ENCODE measurements at places on chromosomes 13 and 19. TPM values are rescaled to one million over a fixed set of nuclear protein-coding genes. Genes with fewer than 3 reads are reported as not detected.

- no peak overlapping the region for H3K27ac ChIP-seq
- H3K4me1 ChIP-seq = peaks cover 7% of the 10 kb centered on the region
- DNase-seq = no peak
- H3K4me3 ChIP-seq = no peak overlapping the region
- no peaks in the 10 kb centered on the region for H3K36me3 ChIP-seq
Measured at GRCh38 chr13:110388108-110388943, 81.2 kb downstream of the COL4A2 start.

DNA sequence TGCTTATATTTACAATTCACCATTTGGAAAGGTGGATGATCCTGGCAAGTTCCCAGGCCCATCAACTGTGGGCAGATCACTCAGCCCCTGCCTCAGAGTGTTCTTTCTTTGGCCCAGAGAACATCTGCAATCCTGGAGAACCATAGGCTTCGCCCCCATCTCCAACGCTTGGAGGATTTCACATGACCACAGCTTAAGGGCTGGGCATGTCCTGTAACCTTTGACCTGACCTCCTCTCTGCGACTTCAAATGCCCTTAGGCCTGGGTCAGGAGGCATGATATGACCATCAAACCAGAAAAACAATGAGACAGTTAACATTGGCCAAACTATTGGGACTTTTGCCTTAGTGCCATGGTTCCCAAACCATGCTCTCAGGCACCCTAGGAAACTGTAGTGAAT lies 7.2 kb upstream of the MBNL2 start:
- H3K4me1 ChIP-seq = peaks cover 39% of the 10 kb centered on the region
- DNase-seq = no peak
- no peaks in the 10 kb centered on the region for H3K27me3 ChIP-seq
- H3K36me3 ChIP-seq = no peaks in the 10 kb centered on the region
- no peak overlapping the region for H3K4me3 ChIP-seq

GRCh38 chr13:29758531-29759114 lies 91.8 kb downstream of the UBL3 start:
- peaks cover 2% of the 10 kb centered on the region for H3K36me3 ChIP-seq
- H3K27ac ChIP-seq = peak overlapping the region; percentile 58
- H3K27me3 ChIP-seq = no peaks in the 10 kb centered on the region
- peak; percentile 66 for DNase-seq
- H3K4me1 ChIP-seq = peaks cover 19% of the 10 kb centered on the region

- H3K36me3 ChIP-seq = no peaks in the 10 kb centered on the region
- no peaks in the 10 kb centered on the region for H3K27me3 ChIP-seq
- no peaks in the 10 kb centered on the region for H3K4me1 ChIP-seq
- no peak overlapping the region for H3K4me3 ChIP-seq
Measured at GRCh38 chr13:80618781-80619180, 277.9 kb upstream of the SPRY2 start.

EDDM13 gene
- total RNA-seq = 1.5 TPM

DLEU7 gene
- not detected for total RNA-seq

- no peak overlapping the region for H3K4me3 ChIP-seq
- no peaks in the 10 kb centered on the region for H3K27me3 ChIP-seq
- no peaks in the 10 kb centered on the region for H3K4me1 ChIP-seq
- no peak overlapping the region for H3K27ac ChIP-seq
- DNase-seq = no peak
- no peaks in the 10 kb centered on the region for H3K36me3 ChIP-seq
Measured at GRCh38 chr13:107562203-107562602, 653.1 kb downstream of the LIG4 start.

CYP4F8 gene
- total RNA-seq = not detected

TEKTIP1 gene
- total RNA-seq = 1.2 TPM

GRCh38 chr19:46413262-46414031 lies at the start of gene CCDC8:
Gene CCDC8, minus strand, starts transcription at chr19:46413564. Its CDS starts 754 bp downstream, at chr19:46412810.
- H3K27ac ChIP-seq = no peak within 1 kb of the TSS
- DNase-seq = no peak
- no peaks in the 10 kb centered on the region for H3K36me3 ChIP-seq

DNA sequence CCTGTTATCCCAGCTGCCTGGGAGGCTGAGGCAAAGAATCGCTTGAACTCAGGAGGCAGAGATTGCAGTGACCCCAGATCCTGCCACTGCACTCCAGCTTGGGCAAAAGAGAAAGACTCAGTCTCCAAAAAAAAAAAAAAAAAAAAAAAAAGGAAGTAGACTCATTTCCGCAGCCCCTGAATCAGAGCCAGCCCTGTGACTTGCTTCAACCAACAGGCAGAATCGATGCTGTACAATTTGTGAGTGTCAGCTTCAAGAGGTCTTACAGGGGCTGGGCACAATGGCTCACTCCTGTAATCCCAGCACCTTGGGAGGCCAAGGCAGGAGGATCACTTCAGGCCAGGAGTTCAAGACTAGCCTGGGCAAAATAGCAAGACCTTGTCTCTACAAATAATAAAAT lies 12.8 kb downstream of the ANKRD27 start:
- no peak for DNase-seq
- no peak overlapping the region for H3K4me3 ChIP-seq
- H3K27ac ChIP-seq = no peak overlapping the region
- no peaks in the 10 kb centered on the region for H3K27me3 ChIP-seq
- H3K4me1 ChIP-seq = no peaks in the 10 kb centered on the region

LMTK3 gene
- total RNA-seq = 2.8 TPM

- no peaks in the 10 kb centered on the region for H3K36me3 ChIP-seq
- no peak for DNase-seq
- peak overlapping the region; percentile 19 for H3K4me3 ChIP-seq
- H3K4me1 ChIP-seq = peaks cover 6% of the 10 kb centered on the region
- H3K27ac ChIP-seq = no peak overlapping the region
- H3K27me3 ChIP-seq = peaks cover 90% of the 10 kb centered on the region
Measured at GRCh38 chr13:110307767-110308655, 927 bp downstream of the COL4A2 start.

DNA sequence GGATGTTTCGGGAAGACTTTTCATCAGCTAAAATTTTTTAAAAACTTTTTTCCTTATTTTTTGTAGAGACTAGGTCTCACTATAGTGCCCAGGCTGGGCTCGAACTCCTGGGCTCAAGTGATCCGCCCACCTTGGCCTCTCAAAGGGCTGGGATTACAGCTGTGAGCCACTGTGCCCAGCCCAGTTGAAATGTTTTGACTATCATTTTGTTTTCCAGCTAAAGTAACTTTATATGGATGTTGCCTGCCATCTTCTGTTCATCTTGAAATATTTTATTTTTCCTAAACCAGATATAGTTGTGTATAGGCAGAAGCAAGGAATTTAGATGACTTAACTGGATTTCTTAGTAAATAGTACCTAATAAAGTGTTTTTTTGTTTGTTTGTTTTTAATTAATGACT lies 7.0 kb downstream of the CAB39L start:
- peaks cover 2% of the 10 kb centered on the region for H3K36me3 ChIP-seq
- H3K4me1 ChIP-seq = peaks cover 2% of the 10 kb centered on the region
- no peak overlapping the region for H3K4me3 ChIP-seq
- no peak overlapping the region for H3K27ac ChIP-seq

DNA sequence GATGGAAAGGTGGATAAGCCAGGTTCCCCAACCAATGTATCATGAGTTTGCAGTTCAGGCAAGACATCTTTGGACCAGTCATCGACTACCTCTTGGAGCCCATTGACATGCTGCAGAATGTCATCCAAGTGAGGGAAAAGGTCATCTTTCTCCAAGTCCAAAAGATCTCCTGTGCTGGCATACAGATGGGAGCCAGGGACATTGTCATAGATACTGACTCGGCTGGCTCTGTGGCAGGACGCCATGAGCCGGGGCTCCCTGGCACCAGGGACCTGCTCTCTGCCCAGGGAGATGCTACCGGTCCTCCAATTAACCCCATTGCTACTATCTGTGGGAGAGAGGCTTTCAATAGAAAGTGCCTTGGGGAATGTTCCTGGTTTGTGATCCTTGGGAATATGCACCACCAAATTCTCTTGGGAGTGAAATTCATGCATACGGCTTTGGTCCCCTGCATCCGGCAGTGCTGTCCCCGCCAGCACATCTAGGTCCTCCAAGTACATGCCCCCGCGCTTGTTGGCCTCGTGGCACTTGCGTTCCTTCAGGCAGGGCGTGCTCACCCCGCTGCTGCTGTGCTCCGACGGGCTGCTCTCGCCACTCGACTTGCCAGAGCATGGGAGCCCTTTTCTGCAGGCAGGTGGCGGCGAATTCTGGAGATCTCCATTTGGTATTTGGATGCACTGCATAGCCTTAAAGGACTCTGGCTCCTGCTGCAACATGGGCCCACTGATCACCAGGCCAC lies 113.0 kb downstream of the KL start:
- H3K27me3 ChIP-seq = peaks cover 4% of the 10 kb centered on the region
- peaks cover 4% of the 10 kb centered on the region for H3K4me1 ChIP-seq
- H3K4me3 ChIP-seq = no peak overlapping the region
- DNase-seq = no peak
- no peak overlapping the region for H3K27ac ChIP-seq

- no peak overlapping the region for H3K27ac ChIP-seq
- no peak for DNase-seq
- H3K4me3 ChIP-seq = no peak overlapping the region
Measured at GRCh38 chr13:72689181-72689696, 38.2 kb downstream of the MZT1 start.

KLK15 gene
- total RNA-seq = not detected

- DNase-seq = no peak
- peak overlapping the region; percentile 98 for H3K4me3 ChIP-seq
- H3K4me1 ChIP-seq = peaks cover 17% of the 10 kb centered on the region
- H3K36me3 ChIP-seq = peaks cover 18% of the 10 kb centered on the region
- H3K27me3 ChIP-seq = no peaks in the 10 kb centered on the region
Measured at GRCh38 chr19:35628264-35628564, 622 bp upstream of the RBM42 start.

GRCh38 chr13:30615481-30615865 lies 2.2 kb upstream of the USPL1 start:
- no peak overlapping the region for H3K4me3 ChIP-seq
- H3K36me3 ChIP-seq = peaks cover 7% of the 10 kb centered on the region
- H3K27ac ChIP-seq = no peak overlapping the region
- no peak for DNase-seq
- H3K27me3 ChIP-seq = no peaks in the 10 kb centered on the region

GRCh38 chr19:17966129-17966483 lies 801 bp upstream of the KCNN1 start:
- H3K36me3 ChIP-seq = no peaks in the 10 kb centered on the region
- H3K4me1 ChIP-seq = peaks cover 7% of the 10 kb centered on the region
- H3K4me3 ChIP-seq = no peak overlapping the region
- no peak for DNase-seq

DNAJC15 gene
- total RNA-seq = 13.9 TPM

TNFRSF19 gene
- total RNA-seq = 0.06 TPM

ZNF493 gene
- total RNA-seq = 10.4 TPM

- no peak overlapping the region for H3K4me3 ChIP-seq
- H3K27me3 ChIP-seq = peaks cover 49% of the 10 kb centered on the region
- no peak overlapping the region for H3K27ac ChIP-seq
- peaks cover 6% of the 10 kb centered on the region for H3K36me3 ChIP-seq
- no peak for DNase-seq
Measured at GRCh38 chr19:5498830-5499550, 43.8 kb downstream of the ZNRF4 start.

- peaks cover 18% of the 10 kb centered on the region for H3K36me3 ChIP-seq
- peaks cover 19% of the 10 kb centered on the region for H3K4me1 ChIP-seq
- peak overlapping the region; percentile 89 for H3K4me3 ChIP-seq
- DNase-seq = peak; percentile 46
Measured at GRCh38 chr19:36140304-36141038, 605 bp downstream of the CAPNS1 start.

MCEMP1 gene
- total RNA-seq = not detected

GRCh38 chr13:30241532-30241931 lies 65.8 kb downstream of the KATNAL1 start:
- DNase-seq = no peak
- peaks cover 4% of the 10 kb centered on the region for H3K36me3 ChIP-seq
- no peak overlapping the region for H3K27ac ChIP-seq
- no peaks in the 10 kb centered on the region for H3K4me1 ChIP-seq
- H3K4me3 ChIP-seq = no peak overlapping the region

EPS8L1 gene
- 1.3 TPM for total RNA-seq

- no peaks in the 10 kb centered on the region for H3K4me1 ChIP-seq
- peaks cover 9% of the 10 kb centered on the region for H3K27me3 ChIP-seq
- no peaks in the 10 kb centered on the region for H3K36me3 ChIP-seq
- H3K4me3 ChIP-seq = no peak overlapping the region
Measured at GRCh38 chr13:29877456-29878078, 27.1 kb upstream of the UBL3 start.

ZNF177 gene
- 1.0 TPM for total RNA-seq

SYNGR4 gene
- 0.31 TPM for total RNA-seq

DNA sequence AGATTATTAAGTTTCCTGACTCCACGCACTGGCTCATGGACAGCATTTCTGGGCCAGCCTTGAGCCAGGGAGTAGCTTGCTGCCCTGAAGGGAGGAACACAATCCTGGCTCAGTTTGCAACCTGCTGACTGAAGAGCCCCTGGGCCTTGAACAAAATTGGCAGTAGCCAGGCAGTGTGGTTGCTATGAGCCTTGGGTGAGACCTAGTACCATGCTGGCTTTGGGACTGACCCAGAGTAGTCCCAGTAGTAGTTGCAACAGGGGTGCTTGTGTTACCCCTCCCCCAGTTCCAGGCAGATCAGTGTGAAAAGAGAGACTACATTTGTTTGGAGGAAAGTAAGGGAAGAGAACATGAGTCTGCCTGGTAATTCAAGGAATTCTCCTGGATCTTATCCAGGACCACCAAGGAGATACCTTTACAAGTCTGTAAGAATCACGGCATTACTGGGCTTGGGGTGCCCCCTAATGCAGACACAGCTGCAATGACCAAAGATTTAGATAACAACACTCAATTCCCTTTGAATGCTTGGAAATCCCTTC lies 22.0 kb downstream of the ITGBL1 start:
- H3K27me3 ChIP-seq = no peaks in the 10 kb centered on the region
- no peak overlapping the region for H3K4me3 ChIP-seq
- H3K36me3 ChIP-seq = no peaks in the 10 kb centered on the region
- DNase-seq = no peak
- H3K27ac ChIP-seq = no peak overlapping the region
- no peaks in the 10 kb centered on the region for H3K4me1 ChIP-seq

DNA sequence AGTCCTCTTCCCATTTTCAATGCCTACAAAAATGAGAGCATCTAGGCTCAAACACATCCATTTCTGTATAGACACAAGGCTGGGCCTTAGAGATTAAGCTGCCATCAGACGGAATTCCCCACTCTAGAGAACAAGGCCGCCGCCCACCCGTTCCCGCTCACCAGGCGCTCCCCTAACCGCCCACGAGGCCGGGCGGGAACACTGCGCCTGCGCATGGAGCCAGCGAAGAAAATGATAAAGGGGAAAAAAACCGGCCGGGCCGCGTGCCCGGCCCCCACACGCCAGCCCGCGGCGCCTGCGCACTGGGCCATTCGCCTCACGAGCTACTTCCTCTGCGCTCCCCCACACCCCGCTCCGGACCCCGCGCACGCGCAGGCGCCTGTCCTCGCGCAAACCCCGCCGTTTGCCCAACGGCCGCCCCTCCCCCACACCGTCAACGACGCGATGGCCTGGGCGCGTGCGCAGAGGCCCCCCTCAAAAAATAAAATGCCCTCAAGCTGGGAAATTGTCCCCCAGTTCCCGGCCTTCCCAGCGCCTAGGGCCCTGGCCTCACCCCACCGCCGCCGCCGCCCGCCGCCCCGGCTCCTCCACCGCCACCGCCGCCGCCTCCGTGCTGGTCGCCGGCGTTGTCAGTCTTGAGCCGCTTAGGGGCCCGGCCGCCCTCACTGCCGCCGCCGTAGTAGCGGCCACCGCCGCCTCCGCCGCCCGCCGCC lies 483 bp downstream of the HNRNPL start:
- H3K27me3 ChIP-seq = peaks cover 5% of the 10 kb centered on the region
- DNase-seq = peak; percentile 99
- H3K4me3 ChIP-seq = peak overlapping the region; percentile 93
- peak overlapping the region; percentile 100 for H3K27ac ChIP-seq
